ENCODE measurements at places on chromosomes 4 and X.

DNA sequence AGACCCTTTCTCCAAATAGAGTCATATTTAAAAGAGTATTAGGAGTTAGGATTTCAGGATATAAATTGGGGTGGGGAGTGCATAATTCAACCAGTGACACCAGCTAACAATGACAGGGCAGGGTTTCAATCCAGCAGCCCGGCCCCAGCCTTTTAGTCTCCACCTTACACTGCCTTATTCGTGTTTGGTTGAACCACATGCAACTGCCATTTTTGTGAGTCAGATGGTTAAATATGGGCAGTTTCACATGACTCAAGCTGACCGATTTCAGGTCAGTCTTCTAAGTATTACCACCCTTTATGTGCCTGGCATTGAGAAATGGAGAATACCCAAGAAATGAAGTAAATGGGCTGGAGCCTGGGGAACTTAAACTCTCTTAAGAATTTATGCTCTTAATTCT lies 102.8 kb downstream of the STOX2 start:
- H3K27ac ChIP-seq, result no peak overlapping the region
- H3K27me3 ChIP-seq, result no peaks in the 10 kb centered on the region

GRCh38 chr4:96093057-96093456 lies 253.2 kb downstream of the PDHA2 start:
- no peak overlapping the region for H3K4me3 ChIP-seq
- H3K27ac ChIP-seq, result no peak overlapping the region
- H3K27me3 ChIP-seq, result peaks cover 3% of the 10 kb centered on the region
- no peak for DNase-seq

- H3K36me3 ChIP-seq, result no peaks in the 10 kb centered on the region
- H3K4me1 ChIP-seq, result no peaks in the 10 kb centered on the region
- peaks cover 1% of the 10 kb centered on the region for H3K27me3 ChIP-seq
- H3K4me3 ChIP-seq, result no peak overlapping the region
Observed at GRCh38 chrX:73206366-73206765, 8.3 kb downstream of the NAP1L2 start.

DNA sequence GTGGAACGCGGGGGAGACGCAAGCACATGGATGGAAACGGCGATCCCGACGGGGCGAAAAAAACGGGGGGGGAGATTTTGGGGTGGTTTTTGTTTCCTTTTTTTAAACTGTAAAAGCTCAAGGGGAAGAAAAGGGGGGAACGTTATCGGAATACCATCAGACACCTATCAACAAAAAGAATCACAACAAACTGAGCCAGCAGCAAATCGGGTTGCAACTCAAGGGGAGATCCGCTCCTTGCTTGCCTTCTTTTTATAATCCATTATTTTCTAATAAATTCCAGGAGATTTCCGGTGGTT lies 616 bp downstream of the MAML3 start:
- peaks cover 14% of the 10 kb centered on the region for H3K27me3 ChIP-seq
- peak overlapping the region; percentile 100 for H3K4me3 ChIP-seq
- peaks cover 4% of the 10 kb centered on the region for H3K36me3 ChIP-seq
- peaks cover 18% of the 10 kb centered on the region for H3K4me1 ChIP-seq

GRCh38 chr4:97105347-97106099 lies 1037.8 kb downstream of the STPG2 start:
- no peaks in the 10 kb centered on the region for H3K27me3 ChIP-seq
- H3K36me3 ChIP-seq, result no peaks in the 10 kb centered on the region
- H3K4me3 ChIP-seq, result no peak overlapping the region
- H3K27ac ChIP-seq, result no peak overlapping the region
- no peak for DNase-seq

DNA sequence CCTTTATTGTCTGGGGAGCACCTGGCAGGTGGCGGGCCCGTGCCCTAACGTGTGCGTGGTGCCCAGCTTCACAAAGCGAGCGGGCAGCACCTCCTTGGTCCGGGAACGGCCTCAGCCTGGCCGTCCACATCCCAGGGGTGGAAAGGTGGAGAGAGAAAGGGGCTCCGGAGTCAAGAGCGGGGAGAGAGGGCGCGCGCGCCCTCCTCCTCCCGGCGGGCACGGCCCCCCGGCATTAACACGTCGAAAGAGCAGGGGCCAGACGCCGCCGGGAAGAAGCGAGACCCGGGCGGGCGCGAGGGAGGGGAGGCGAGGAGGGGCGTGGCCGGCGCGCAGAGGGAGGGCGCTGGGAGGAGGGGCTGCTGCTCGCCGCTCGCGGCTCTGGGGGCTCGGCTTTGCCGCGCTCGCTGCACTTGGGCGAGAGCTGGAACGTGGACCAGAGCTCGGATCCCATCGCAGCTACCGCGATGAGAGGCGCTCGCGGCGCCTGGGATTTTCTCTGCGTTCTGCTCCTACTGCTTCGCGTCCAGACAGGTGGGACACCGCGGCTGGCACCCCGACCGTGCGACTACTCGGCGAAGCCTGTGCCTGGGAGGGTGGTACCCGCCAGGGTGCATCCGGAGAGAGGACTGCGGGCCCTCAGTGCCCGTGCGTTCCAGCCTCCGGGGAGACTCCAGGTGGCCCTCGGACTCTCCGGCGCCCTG lies at the start of gene KIT:
Gene KIT (plus strand): TSS at position 407 of the 701 bp plus-strand sequence. CDS start 58 bp downstream, at position 465.
- peak within 1 kb of the TSS; percentile 64 for H3K27ac ChIP-seq
- H3K4me3 ChIP-seq, result peak within 1 kb of the TSS; percentile 93
- H3K36me3 ChIP-seq, result peaks cover 11% of the 10 kb centered on the region
- peaks cover 28% of the 10 kb centered on the region for H3K4me1 ChIP-seq
- H3K27me3 ChIP-seq, result peaks cover 12% of the 10 kb centered on the region
- peak; percentile 82 for DNase-seq

- peak; percentile 77 for DNase-seq
- no peaks in the 10 kb centered on the region for H3K4me1 ChIP-seq
- H3K36me3 ChIP-seq, result no peaks in the 10 kb centered on the region
- H3K27me3 ChIP-seq, result peaks cover 6% of the 10 kb centered on the region
Observed at GRCh38 chr4:3442959-3443749, 1.4 kb downstream of the HGFAC start.
